ENCODE measurements at places on chromosomes 11 and 22.
A peak's percentile ranks its signal among the peaks of the same experiment; 100 is the strongest.

DNA sequence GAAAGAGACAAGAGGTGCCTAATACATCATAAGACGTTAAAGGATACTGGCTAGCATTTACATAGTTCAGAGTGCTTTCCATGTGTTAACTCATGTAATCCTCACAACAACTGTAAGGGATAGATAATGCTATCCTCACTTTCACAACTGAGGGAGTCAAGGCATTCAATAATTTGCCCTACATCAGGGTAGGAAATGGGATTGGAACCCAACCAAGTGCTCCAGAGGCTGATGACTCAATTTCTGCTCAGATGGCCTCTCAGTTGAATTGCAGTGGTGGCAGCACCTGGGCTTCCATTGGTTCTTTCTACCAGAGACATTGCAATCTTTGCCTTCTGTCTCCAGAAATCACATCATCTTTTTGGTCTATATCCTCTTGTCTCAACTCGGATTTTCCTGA lies 232.9 kb downstream of the ETS1 start:
- DNase-seq, result no peak

- no peak for DNase-seq
These were observed 63.8 kb upstream of the CLMP start for GRCh38 chr11:123258877-123259276.

- DNase-seq, result peak; percentile 1
These were observed 2.2 kb downstream of the PAX6 start for GRCh38 chr11:31808721-31809540.

GRCh38 chr11:80156062-80156461 lies 715.2 kb upstream of the TENM4 start:
- DNase-seq, result no peak

- no peak for DNase-seq
These were observed 132.1 kb upstream of the DDI1 start for GRCh38 chr11:103904324-103904667.

DNA sequence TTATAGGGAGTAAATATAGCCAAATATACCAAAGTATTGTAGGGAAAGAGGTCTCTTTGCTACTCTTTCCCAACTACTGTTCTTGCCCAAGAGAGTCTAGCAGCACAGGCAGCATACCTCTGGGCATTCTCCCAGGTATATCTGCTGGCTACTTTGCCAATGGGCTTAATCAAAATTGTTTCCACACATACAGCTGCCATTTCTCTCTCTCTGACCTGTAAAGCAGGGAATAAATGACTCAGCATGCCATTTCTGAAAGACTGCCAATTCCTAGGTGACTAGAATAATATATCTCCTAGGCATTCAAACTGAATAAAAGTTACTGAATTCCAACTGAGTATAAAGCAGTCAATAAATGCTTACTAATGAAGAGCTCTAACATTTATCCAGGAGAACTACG lies 44.6 kb downstream of the RDX start:
- no peak for DNase-seq

- DNase-seq, result no peak
These were observed 29.4 kb upstream of the BAIAP2L2 start for GRCh38 chr22:38139901-38140300.

DNA sequence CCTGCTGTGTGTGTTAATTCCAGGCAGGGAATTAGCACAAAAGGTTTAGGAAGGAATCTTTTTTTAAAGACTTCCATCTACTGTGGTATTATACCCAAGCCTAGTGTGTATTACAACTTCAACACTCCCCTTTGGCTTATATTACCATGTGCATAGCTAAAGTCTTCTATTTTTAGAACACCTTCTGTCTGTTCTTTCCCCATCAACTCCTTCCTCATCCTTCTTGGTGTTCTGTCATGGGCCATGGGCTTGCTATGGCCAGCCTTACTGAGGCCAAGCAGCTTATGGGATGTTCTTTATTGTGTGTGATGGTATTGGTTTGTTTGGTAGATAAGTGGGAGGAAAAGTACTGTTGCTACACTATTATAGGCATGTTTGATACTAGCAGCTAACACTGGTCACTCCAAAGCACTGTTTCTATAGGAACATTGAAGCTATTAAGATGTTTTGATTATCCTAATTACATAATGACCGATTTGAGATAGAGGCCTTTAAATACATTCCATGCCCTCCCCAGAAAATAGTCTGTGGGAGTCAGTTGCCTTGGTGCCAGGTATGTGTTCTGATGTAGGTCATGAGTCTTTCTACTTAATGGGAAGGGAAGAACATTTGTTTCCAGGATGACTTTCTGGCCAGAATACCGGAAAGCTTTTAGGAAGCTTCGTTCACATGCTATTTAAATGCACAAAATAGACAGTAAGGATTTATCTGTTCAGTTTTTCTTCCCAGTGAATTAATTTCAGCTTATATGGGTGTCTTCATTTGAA lies 16.5 kb downstream of the MCAM start:
- DNase-seq, result no peak
